ENCODE measurements at places on chromosomes 7 and 10.

- peaks cover 10% of the 10 kb centered on the region for H3K4me1 ChIP-seq
- H3K36me3 ChIP-seq, result no peaks in the 10 kb centered on the region
- DNase-seq, result no peak
Measured at GRCh38 chr10:3485057-3485686, 299.8 kb downstream of the KLF6 start.

GRCh38 chr10:102579328-102579727, 65.0 kb upstream of the TRIM8 start:
- H3K27me3 ChIP-seq, result no peaks in the 10 kb centered on the region
- no peak overlapping the region for H3K27ac ChIP-seq

GRCh38 chr10:71217266-71218045, 5.1 kb downstream of the UNC5B start:
- no peak overlapping the region for H3K27ac ChIP-seq
- no peak for DNase-seq
- peaks cover 8% of the 10 kb centered on the region for H3K27me3 ChIP-seq
- no peaks in the 10 kb centered on the region for H3K36me3 ChIP-seq
- no peak overlapping the region for H3K4me3 ChIP-seq
- peaks cover 7% of the 10 kb centered on the region for H3K4me1 ChIP-seq

- H3K27ac ChIP-seq, result peak overlapping the region; percentile 41
- no peaks in the 10 kb centered on the region for H3K27me3 ChIP-seq
- DNase-seq, result peak; percentile 22
- H3K4me1 ChIP-seq, result peaks cover 22% of the 10 kb centered on the region
- H3K4me3 ChIP-seq, result peak overlapping the region; percentile 29
Measured at GRCh38 chr7:77727936-77728701, 31.9 kb downstream of the RSBN1L start.

DNA sequence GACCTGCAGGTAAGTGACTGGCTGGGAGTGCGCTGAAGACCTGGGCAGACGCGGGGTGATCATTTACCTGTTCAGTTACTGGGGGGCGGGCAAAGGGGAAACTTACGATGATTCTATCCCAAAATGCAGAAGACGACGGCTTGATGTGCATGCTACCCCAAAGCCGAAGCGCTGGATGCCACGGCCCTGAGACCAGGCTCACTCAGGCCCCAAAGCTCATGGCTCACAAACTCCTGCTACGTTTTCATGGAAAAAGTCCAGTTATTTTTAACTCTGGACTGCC, 200.6 kb downstream of the DIP2C start:
- no peak overlapping the region for H3K27ac ChIP-seq
- no peak for DNase-seq
- no peaks in the 10 kb centered on the region for H3K36me3 ChIP-seq
- H3K27me3 ChIP-seq, result no peaks in the 10 kb centered on the region
- no peak overlapping the region for H3K4me3 ChIP-seq
- H3K4me1 ChIP-seq, result no peaks in the 10 kb centered on the region

DNA sequence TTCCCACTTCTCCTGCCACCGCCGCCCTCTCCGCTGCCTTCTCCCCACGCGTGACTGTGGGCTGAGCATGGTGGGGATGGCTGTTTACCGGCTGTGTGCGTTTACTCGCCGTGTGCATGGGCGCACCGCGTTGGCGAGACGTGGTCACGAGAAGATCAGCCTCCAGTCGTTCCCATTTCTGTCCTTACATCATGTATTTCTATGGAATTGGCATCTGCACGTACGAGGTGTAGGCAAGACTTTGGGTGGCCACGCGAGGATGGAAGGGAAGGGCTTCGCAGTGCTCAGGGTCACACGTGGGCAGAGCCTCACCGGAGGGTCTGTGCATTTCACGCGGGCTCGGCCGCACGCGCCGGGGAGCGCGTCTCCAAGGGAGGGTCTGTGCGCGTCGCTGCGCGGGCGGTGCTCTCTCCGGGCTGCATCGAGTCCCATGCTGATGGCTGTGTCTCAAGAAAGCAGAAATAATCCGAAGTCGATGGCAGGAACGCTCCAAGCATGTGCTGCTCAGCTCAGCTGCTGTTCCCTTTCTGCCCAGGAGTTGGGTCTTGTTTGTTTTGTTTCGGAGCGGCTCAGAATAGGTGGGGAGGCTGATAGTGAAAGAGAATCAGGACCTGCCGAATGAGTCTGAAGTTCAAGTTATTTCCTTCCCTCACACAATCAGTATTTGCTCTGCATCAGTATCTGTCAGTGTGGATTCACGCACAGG, 973 bp downstream of the CAMK1D start:
- H3K27me3 ChIP-seq, result no peaks in the 10 kb centered on the region
- no peaks in the 10 kb centered on the region for H3K36me3 ChIP-seq
- H3K4me3 ChIP-seq, result peak overlapping the region; percentile 93
- peaks cover 28% of the 10 kb centered on the region for H3K4me1 ChIP-seq
- peak overlapping the region; percentile 87 for H3K27ac ChIP-seq
- peak; percentile 54 for DNase-seq

- H3K4me3 ChIP-seq, result no peak overlapping the region
- DNase-seq, result no peak
- H3K36me3 ChIP-seq, result no peaks in the 10 kb centered on the region
- no peaks in the 10 kb centered on the region for H3K4me1 ChIP-seq
- no peak overlapping the region for H3K27ac ChIP-seq
- H3K27me3 ChIP-seq, result no peaks in the 10 kb centered on the region
Measured at GRCh38 chr10:73517166-73517888, 21.5 kb upstream of the PPP3CB start.

GRCh38 chr10:78510566-78511323, 477.1 kb downstream of the RPS24 start:
- H3K27me3 ChIP-seq, result no peaks in the 10 kb centered on the region
- DNase-seq, result no peak
- no peaks in the 10 kb centered on the region for H3K4me1 ChIP-seq

DNA sequence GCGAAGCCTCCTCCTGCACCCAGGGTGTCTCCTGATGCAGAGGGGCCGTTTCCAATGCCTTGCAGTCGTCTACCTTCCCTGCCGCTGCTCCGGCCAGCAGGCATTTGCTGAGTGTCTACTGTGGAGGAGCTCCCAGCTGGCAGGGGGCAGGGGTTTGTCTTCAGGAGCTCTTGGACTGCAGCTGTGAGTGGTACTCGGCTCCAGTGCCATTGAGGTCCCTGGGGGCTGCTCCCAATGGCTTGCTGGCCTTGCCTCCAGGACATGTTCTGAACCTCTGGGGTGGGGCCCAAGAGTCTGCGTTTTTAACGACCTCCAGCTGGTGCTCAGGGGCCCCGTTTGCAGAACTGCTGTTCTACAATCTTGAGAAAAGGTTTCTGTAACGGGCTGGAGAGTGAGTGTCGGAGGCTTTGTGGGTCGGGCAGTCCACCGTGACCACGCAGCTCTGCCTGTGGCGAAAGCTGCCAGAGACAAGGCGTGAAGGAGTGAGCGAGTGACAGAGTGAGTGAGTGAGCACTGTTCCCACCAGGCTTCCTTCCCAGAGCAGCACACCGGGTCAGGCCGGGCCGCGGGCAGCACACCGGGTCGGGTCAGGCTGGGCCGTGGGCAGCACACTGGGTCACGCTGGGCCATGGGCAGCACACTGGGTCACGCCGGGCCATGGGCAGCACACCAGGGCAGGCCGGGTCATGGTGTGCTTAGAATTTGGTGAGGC, 520.2 kb downstream of the PTPRN2 start:
- H3K4me1 ChIP-seq, result no peaks in the 10 kb centered on the region
- H3K36me3 ChIP-seq, result no peaks in the 10 kb centered on the region
- H3K27ac ChIP-seq, result no peak overlapping the region
- DNase-seq, result no peak

DNA sequence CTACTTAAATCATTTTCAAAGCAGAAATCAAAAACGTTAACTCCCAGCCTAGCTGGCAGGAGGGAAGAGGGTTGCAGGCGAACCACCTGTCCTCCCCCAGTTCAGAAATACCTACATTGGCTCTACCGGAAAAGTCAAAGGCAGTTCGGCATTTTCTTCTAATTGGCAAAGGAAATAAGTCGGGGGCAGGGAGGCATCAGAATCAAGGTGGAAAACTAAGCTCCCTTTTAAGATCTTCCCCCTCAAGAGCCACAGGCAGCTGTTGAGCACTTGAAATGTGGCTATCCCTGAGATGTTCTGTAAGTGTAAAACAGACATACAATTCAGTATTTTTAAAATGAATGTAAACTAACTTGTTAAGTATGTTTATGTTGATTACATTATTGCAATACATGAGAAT, 957 bp upstream of the ELMO1 start:
- H3K27ac ChIP-seq, result peak overlapping the region; percentile 75
- no peak for DNase-seq
- H3K4me1 ChIP-seq, result peaks cover 27% of the 10 kb centered on the region
- H3K36me3 ChIP-seq, result no peaks in the 10 kb centered on the region

DNA sequence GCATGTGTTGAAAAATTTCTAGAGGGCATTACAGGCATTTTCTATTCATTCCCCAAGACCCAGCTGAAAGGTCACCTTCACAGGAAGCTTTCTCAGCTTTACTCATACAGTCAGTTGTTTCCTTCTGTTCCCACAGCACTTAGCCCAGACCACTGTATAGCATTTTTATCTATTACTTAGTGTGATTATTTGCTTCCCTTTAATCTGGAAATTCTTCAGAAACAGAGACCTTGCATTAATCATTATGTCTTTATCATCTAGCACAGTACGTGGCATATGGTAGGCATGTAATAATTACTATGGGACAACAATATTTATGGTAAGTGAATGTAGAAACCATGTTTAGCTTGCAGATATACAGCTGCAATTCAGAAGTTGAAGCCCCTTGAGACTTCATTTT, 38.2 kb upstream of the CDK6 start:
- no peaks in the 10 kb centered on the region for H3K36me3 ChIP-seq
- H3K27ac ChIP-seq, result no peak overlapping the region
- H3K27me3 ChIP-seq, result no peaks in the 10 kb centered on the region
- H3K4me3 ChIP-seq, result no peak overlapping the region
- DNase-seq, result no peak

GRCh38 chr7:87391020-87391701, 45.7 kb downstream of the CROT start:
- no peak for DNase-seq
- H3K4me1 ChIP-seq, result no peaks in the 10 kb centered on the region
- peaks cover 10% of the 10 kb centered on the region for H3K36me3 ChIP-seq
- H3K4me3 ChIP-seq, result no peak overlapping the region
- no peaks in the 10 kb centered on the region for H3K27me3 ChIP-seq

DNA sequence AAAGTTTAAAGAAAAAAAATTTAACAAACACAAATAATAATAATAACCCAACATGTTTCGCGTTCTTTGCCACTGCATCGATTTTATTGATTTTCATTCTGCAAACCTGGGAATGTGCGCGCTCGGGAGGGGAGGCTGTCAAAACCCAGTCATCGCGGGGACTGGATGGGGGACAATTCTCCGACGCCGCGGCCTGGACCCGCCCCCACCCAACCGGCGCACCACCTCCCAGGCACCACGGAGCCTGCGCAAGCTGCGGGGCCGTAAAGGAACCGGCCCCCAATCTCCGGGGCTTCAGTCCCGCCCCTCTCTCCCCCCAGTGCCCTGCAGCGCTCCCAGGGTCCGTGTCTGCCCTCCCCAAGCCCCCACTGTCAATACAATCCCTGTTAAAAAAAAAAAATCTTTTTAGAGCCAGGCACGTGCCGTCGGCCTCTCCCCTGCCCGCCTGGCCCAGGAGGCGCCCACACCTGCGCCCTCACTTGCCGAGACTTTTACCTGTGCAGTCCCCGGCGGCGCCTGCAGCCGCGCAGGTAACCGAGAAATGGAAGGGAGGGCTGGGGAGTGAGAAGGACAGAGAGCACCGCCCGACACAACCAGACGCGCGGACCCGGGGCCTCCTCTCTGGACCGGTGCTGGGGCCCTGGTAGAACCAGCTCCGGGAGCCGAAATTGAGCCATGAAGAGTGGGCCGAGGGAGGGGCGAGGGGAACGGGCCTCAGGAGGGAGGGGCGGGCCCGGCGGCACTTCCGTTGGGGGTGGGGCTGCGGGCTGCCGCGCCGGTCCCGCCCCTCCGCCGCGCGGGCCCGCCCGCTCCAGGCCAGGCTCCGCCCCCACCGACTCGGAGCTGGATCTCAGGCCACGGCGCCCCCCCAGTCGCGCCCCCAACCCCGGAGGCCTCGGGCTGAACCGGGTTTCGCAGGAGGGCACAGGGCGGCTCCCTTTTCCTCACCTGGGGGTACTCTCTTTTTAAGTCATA, 7.6 kb upstream of the ZNF503 start:
- H3K36me3 ChIP-seq, result no peaks in the 10 kb centered on the region
- DNase-seq, result no peak
- H3K4me3 ChIP-seq, result no peak overlapping the region
- H3K27me3 ChIP-seq, result peaks cover 20% of the 10 kb centered on the region

GRCh38 chr7:110090110-110090820, 1000.7 kb upstream of the LRRN3 start:
- DNase-seq, result peak; percentile 1
- no peaks in the 10 kb centered on the region for H3K4me1 ChIP-seq

DNA sequence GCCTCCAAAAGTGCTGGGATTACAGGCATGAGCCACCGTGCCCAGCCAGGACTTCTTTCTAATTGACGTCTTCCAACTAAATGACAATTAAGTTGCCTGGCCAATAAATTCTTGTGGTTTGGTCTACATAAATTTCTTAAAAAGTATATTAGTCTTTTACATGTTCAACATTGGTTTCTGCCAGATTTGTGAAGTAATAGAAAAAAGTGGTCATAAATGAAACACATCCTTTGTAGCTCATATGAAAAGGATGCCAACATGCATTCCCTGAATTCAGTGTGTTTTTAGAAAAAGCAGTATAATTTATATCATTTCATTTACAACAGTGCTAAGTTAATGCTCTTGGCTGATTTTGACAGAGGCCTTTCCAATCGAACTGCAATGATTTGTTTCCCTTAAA, 215.0 kb downstream of the TAX1BP1 start:
- DNase-seq, result no peak
- no peak overlapping the region for H3K27ac ChIP-seq
- H3K4me3 ChIP-seq, result no peak overlapping the region
- peaks cover 28% of the 10 kb centered on the region for H3K4me1 ChIP-seq
- no peaks in the 10 kb centered on the region for H3K27me3 ChIP-seq

- no peak for DNase-seq
- H3K4me3 ChIP-seq, result no peak overlapping the region
- no peaks in the 10 kb centered on the region for H3K27me3 ChIP-seq
- H3K27ac ChIP-seq, result no peak overlapping the region
Measured at GRCh38 chr10:88243202-88243744, 339.8 kb downstream of the RNLS start.

DNA sequence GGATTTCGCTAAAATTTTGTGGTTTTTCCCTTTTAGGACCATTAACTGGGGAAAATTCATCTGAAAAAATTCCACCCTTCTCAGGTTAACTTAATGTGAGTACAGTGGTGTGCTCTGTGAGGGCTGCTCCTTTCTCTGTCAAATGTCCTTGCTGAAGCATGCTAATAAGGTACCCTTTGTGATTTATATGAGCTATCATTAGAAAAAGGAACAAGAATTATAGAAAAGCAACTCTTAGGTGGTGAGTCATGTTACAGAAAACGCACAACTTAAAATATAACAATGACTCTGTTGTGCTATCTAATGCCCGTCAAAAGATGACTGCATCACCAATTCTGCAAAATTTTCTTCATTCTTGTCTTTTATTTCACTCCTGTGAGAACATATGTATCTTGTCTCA, 162.0 kb upstream of the MAGI2 start:
- H3K27me3 ChIP-seq, result no peaks in the 10 kb centered on the region
- no peaks in the 10 kb centered on the region for H3K36me3 ChIP-seq
- DNase-seq, result no peak
- H3K27ac ChIP-seq, result no peak overlapping the region
- H3K4me1 ChIP-seq, result no peaks in the 10 kb centered on the region

GRCh38 chr10:11573497-11573896, 38.0 kb downstream of the USP6NL start:
- no peaks in the 10 kb centered on the region for H3K27me3 ChIP-seq
- H3K4me1 ChIP-seq, result no peaks in the 10 kb centered on the region
- no peak overlapping the region for H3K4me3 ChIP-seq
- no peak for DNase-seq
- no peak overlapping the region for H3K27ac ChIP-seq

- DNase-seq, result no peak
- H3K36me3 ChIP-seq, result no peaks in the 10 kb centered on the region
- no peaks in the 10 kb centered on the region for H3K4me1 ChIP-seq
- H3K27ac ChIP-seq, result no peak overlapping the region
Measured at GRCh38 chr7:55202150-55202913, 162.8 kb upstream of the LANCL2 start.

Data from CD4-positive, CD25-positive, alpha-beta regulatory T cell (primary cell).